ENCODE measurements at places on chromosomes 2 and 18.
A peak's percentile ranks its signal among the peaks of the same experiment; 100 is the strongest.

- DNase-seq = no peak
Observed at GRCh38 chr2:231626449-231626848, 33.8 kb downstream of the TEX44 start.

GRCh38 chr2:120906914-120907313 is 171.2 kb downstream of the GLI2 start:
- DNase-seq = no peak

DNA sequence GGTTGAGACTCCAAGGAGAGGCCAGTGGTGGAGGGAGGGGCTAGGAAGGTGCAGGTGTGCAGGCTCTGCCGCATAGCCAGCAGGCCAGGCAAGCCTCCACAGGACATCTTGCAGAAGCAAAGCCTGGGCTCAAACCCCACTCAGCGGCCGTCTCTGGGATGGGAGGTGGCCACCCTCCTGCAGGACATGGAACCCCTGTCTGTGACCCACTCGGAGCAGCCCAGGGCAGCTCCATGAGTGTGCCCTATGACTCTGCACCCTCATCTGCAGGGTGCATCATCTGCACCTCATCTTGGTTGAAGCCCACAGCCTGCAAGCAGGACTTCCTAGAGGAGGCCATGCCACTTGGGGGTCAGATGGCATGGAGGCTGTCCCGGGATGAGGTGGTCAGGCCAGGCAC is 46.3 kb downstream of the GPC1 start:
- DNase-seq = no peak

DNA sequence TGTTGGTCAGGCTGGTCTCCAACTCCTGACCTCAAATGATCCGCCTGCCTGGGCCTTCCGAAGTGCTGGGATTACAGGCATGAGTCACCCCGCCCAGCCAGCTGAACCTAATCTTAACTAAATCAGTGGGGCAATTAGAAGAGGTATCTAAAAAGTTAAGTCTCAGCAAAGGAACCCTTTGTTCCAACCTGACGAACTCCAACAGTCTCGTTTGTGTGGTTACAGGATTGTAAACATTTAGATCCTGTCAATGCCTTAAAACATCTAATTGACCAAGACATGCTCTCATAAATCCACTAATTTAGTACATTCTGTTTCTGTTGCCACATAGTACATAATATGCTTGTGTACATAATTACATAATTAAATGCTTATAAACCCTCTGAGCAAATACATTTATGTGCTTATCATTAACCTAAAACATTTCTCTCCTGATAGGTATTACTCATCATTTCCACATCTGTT is 31.1 kb upstream of the STK39 start:
- no peak for DNase-seq

GRCh38 chr18:2982022-2982421 is 30.9 kb downstream of the LPIN2 start:
- no peak for DNase-seq

DNA sequence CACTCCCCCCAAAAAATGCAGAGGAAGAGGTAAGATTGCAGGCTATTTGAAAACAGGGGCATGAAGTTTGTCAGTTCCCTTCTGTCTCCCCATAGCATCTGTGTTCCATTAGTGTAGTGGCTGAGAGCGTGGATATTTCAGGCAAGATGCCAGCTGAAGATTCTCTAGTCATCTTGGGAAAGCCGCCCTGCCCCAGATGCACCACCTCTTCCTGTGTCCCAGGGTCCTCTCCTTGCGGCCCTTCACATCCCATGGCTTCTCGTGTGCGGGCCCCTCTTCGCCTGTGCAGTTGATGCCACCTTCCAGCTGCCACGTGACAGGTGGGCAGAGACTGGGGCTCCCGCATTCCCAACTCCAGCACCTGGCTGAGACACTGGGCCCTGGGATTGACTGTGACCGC is 16.1 kb downstream of the TMEM127 start:
- no peak for DNase-seq

GRCh38 chr2:234304950-234305349 is 191.9 kb downstream of the ARL4C start:
- DNase-seq = no peak

DNA sequence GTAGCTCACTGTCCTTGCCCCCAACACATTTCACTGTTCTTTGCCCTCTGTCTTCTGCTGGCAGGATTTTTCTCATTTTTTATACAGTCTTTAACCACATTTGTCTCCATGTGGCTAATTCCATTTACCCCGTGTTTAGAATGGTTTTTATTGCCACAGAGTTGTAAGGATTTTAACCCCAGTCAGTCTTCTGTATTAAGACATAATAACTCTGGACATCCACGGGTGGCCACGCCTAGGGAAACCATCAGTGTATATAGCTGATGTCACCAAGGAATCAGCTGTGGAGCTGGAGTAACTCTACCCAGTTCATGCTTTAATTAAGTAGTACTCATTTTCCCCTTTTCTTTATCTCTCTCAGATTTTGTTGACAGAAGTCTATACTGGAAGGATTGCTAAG is 139.8 kb downstream of the MAP4K4 start:
- no peak for DNase-seq

DNA sequence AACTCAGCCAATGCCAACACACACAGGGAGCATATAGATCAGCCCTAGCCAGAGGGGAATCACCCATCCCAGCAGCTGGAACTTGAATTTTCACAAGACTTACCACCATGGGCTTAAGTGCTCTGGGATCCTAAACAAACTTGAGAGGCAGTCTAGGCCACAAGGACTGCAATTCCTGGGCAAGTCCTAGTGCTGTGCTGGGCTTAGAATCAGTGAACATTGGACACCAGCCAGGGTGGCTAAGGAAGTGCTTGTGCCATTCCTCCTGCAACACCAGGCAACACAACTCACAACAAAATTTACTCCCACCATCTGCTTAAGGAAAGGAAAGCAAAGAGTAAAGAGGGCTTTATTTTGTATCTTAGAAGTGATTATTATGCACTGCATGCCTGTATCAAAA is 38.9 kb downstream of the SRD5A2 start:
- DNase-seq = no peak

GRCh38 chr18:58473071-58473470 is 155.8 kb downstream of the ALPK2 start:
- no peak for DNase-seq

GRCh38 chr18:56977309-56977708 is 169.6 kb upstream of the BOD1L2 start:
- DNase-seq = no peak

DNA sequence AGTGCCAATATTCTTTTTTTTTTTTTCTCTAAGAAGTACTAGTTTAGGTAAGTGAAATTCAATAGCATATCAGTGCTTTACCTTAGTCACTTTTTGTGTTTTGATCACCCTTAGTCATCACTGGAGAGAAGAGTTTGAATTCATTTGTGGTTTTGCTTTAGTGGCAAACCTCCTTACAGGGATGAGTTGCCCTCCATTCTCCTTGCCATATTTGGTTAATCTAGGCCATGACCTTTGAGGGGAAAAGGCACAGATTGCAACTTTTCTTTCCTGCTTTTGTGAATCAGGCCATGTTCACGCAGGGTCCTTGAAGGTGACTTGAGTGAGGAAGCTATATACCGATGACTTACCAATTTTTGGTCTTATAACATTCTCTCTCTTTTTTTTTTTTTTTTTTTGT is 34.4 kb downstream of the PLEKHA3 start:
- peak; percentile 4 for DNase-seq

GRCh38 chr2:164797627-164798026 is 44.0 kb downstream of the COBLL1 start:
- no peak for DNase-seq

DNA sequence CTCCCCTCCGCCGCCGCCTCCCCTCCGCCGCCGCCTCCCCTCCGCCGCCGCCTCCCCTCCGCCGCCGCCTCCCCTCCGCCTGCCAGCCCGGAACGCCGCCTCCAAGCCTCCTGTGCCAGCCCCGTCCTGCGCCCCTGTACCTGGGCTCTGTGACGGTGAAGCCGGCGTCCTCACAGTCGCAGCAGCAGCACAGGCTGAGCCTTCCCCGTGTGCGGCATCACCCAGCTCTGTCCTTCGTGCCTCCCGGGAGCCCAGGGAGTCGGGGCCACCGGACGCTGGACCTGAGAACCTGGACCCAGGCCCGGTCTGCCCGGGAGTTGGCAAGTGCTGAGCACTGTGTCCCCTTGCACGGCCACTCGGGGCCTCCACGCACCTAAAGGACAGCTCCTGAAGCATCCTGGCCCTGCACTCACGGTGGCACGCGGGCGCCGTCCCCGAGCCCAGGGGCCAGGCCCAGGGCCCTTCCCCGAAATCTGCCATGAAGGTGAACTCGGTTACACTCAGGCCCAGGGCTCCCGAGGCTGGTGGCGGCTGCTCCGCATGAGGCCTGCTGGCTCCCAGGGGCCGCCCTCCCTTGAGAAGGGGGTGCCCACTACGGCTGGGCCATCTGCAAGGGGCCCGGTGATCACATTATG is 32.9 kb downstream of the RTP5 start:
- DNase-seq = no peak

Data from stimulated activated CD4-positive, alpha-beta T cell treated with anti-CD3 and anti-CD28 coated beads, TNF-alpha, amount 100 ng/mL, for 1 hour (primary cell).